Endodermal cell (in vitro differentiated cells): ENCODE measurements at places on chromosomes 5 and 9. TPM values are rescaled to one million over a fixed set of nuclear protein-coding genes. Genes with fewer than 3 reads are reported as not detected.

Gene PLAC8L1
- total RNA-seq = 1.00 TPM in 1 of 3 replicates, not detected in the others

Gene CCDC69
- 4.8 and 6.4 TPM in 2 replicates for total RNA-seq

Gene INSL4
- total RNA-seq = not detected in 3 replicates

Gene OR1Q1
- not detected in 2 replicates for total RNA-seq

Gene TAF1L
- total RNA-seq = not detected in 2 replicates

Gene RASGEF1C
- 0.16 to 0.75 TPM (median 0.36 TPM) in 3 replicates for total RNA-seq

Gene SLC6A18
- not detected in 2 replicates for total RNA-seq

Gene MYMK
- total RNA-seq = not detected in 2 replicates

Gene TBCA
- total RNA-seq = 401 to 454 TPM (median 444 TPM) in 3 replicates

Gene PCDHGC3
- 13.9 and 17.8 TPM in 2 replicates for total RNA-seq

Gene FAM151B
- total RNA-seq = 0.77 and 1.5 TPM in 2 replicates

Gene F12
- total RNA-seq = 2.7 to 7.0 TPM (median 2.9 TPM) in 3 replicates

Gene GCNT1
- total RNA-seq = 75.1 to 202 TPM (median 76.1 TPM) in 3 replicates

Gene RLN2
- 4.2 to 7.9 TPM (median 6.5 TPM) in 3 replicates for total RNA-seq

Gene SLC35D2
- 34.3 to 40.8 TPM (median 36.2 TPM) in 3 replicates for total RNA-seq

Gene PTGDS
- total RNA-seq = 13.8 and 15.1 TPM in 2 replicates

Gene GABRA1
- 0.33 TPM in 1 of 2 replicates, not detected in the other for total RNA-seq

Gene LCP2
- 0.11 and 0.50 TPM in 2 replicates for total RNA-seq
